ENCODE measurements at places on chromosomes 3 and 15. TPM values are rescaled to one million over a fixed set of nuclear protein-coding genes. Genes with fewer than 3 reads are reported as not detected.

The CKMT1A gene
- total RNA-seq: not detected

The GCNT3 gene
- total RNA-seq: 0.23 TPM

The STARD5 gene
- total RNA-seq: 12.7 TPM

The EIF2A gene
- total RNA-seq: 104 TPM
